ENCODE measurements at places on chromosomes 12 and 14. TPM values are rescaled to one million over a fixed set of nuclear protein-coding genes. Genes with fewer than 3 reads are reported as not detected.

TBX3 gene
- polyA plus RNA-seq, result 0.04 TPM

CFAP54 gene
- polyA plus RNA-seq, result not detected

KLHL33 gene
- polyA plus RNA-seq, result 0.03 TPM

- no peak for DNase-seq
- no peak overlapping the region for H3K27ac ChIP-seq
- H3K4me1 ChIP-seq, result no peaks in the 10 kb centered on the region
- H3K27me3 ChIP-seq, result no peaks in the 10 kb centered on the region
Observed at GRCh38 chr14:101500061-101500460, 61.2 kb upstream of the DIO3 start.

DNA sequence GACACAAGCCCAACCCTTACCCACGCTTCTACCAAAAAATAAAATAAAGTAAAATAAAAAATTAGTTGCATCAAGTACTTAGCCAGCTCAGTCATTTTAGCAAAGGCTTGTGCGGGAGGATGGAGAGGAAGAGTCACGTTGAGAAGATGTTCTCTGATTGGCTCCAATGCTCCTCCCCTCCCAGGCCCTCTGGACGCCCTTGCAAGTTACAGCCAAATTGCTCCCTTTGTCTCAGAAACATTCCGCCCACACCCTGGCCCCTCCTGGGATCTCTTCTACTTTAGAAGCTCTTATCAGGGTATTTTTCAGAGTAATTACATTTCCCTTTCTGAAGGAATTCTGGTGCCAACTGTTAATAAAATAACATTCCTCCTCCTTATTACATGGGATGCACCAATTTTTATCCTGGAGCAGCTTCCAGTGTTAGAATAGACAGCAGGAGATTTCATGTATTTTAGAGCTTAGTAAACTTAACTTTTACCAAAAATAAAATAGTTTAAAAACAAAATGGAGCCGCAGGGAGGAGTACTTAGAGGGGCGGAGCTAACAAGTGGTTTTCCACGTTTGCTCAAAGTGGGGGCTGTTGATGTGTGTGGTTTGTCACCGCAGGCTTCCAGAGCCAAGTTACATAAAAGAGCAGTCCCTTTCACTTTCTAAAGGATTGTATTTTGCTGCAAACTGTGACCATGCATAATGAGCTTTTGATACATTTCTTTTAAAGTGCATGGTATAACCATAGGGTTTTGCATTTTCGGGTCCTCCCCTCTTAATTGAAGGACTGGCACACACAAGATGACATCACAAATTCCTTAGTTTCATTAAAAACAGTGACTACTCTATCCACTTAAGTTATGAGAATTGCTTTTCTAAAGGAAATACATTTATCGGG, 71.7 kb upstream of the RAP1B start:
- peak; percentile 50 for DNase-seq
- no peaks in the 10 kb centered on the region for H3K27me3 ChIP-seq
- H3K27ac ChIP-seq, result peak overlapping the region; percentile 42

DNA sequence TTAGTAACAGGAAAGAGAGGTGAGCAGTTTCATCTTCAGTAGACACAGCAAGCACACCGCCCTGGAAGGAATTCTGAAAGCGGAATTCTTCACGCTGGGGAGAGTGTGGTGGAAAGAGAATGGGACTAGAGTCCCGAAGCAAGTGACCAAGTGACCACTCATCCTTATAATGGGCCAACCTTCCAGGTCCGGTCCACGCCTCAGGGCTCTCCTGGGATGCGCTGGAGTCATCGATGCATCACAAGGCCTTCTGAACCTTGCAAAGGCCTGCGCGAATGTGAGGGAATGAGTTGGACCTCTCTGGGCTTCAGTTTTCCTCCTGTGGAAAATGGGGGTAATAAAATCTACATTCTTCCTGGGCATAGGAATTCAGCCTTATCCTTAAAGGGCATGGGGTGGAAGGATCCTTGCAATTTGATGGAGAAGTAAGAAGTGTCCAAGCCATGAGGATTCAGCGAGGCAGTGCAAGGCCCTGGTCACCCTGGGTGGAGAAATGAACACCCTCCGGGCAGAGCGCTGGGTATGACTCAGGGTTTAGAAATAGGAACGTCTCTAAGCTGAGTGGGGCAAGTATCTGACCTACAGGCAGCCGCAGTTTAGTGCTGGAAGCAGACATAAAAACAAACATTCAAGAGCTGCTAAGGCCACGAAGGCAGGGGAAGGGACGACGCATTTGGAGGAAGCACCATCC, 97.7 kb downstream of the SETD3 start:
- H3K4me1 ChIP-seq, result no peaks in the 10 kb centered on the region
- no peak overlapping the region for H3K4me3 ChIP-seq
- no peak overlapping the region for H3K27ac ChIP-seq
- no peaks in the 10 kb centered on the region for H3K36me3 ChIP-seq
- H3K27me3 ChIP-seq, result no peaks in the 10 kb centered on the region
- no peak for DNase-seq

DNA sequence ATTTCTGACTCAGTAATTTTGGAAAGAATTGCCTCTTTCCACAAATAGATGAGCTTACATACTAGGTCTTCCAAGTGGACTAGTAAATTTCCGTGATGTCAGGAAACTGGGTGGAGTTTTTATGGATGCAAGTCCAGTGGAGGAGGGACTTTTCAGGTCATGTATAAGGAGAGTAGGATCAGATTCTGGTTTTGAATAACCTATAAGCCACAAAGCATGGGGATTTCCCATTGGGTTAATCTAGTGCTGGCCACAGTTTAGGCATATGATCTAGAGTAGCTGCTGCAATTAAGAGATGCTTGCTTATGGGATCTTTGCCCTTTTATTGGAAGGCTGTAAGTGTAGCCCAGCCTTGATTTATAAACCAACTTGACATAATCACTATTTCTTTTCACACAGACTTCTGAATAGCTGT, 33.8 kb downstream of the STK38L start:
- no peak overlapping the region for H3K27ac ChIP-seq
- no peak overlapping the region for H3K4me3 ChIP-seq
- no peaks in the 10 kb centered on the region for H3K27me3 ChIP-seq
- no peaks in the 10 kb centered on the region for H3K36me3 ChIP-seq
- DNase-seq, result no peak

- no peak for DNase-seq
- peaks cover 11% of the 10 kb centered on the region for H3K36me3 ChIP-seq
- H3K4me1 ChIP-seq, result no peaks in the 10 kb centered on the region
- H3K27ac ChIP-seq, result no peak overlapping the region
- H3K27me3 ChIP-seq, result no peaks in the 10 kb centered on the region
Observed at GRCh38 chr12:55908726-55909512, 18.8 kb downstream of the PYM1 start.

DNA sequence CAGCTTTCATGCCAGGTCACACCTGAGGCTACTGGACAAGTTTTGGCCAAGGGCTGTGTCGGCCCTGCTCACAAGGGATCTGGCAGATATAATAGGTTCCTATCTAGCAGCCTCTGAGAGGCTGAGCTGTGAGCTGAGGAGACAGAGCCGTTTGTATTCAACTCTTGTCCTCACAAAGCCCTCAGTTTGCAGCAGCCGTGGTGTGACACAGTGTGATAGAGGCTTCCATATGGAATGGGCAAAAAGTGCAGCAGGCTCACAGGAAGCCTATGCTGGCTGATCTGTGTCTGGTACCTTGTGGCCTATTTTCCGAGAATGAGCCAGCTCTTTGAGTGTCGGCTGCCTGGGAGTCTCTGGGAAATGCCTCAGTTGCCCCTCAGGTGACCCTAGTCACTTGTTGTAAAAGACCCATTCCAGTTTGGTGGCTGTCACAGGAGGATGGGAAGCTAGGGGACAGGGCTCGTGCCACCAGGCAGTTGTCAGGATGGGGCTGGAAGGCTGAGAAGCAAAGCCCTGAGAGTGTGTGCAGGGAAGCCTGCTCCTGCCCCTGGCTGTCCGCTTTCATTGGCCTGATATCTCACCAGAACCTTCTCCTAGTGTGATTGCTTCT, 16.1 kb downstream of the VRTN start:
- no peak overlapping the region for H3K27ac ChIP-seq
- no peak overlapping the region for H3K4me3 ChIP-seq
- no peak for DNase-seq
- H3K4me1 ChIP-seq, result no peaks in the 10 kb centered on the region
- no peaks in the 10 kb centered on the region for H3K36me3 ChIP-seq
- no peaks in the 10 kb centered on the region for H3K27me3 ChIP-seq

Measured in CD14-positive monocyte (primary cell).